ENCODE measurements at places on chromosomes 11 and 22.

DNA sequence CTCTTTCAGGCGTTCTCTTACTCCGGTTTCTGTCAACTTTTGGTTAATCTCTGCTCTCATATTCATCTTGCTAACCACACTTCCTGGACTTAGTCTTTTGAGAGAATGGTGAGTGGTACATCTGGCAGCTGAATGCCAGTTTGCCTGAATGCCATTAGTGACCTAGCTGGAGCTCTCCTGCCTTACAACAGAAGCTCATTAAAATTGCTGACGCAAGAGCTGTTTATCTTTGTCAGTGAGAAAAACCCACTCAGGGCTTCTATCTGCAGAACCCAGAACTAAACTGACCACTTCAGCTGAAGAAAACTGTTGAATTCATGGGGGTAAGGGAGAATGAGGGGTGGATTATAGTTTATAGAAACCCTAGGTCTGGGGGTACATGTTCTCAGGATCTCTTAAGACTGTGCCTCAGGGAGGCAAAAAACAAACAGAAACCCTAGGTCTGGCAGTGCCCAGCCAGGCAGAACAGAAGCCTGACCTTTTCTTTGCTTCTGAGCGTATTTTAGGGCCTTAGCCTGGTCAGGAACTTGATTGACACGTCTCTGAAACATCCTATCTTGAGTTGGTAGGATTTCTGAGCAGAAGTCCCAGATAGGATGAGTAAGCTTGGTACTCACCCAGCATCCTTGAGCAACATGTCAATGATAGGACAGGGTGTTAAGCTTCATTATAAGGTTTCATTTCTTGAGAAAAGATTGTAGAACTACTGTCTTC, 52.8 kb upstream of the YWHAH start:
- no peak for DNase-seq

- DNase-seq = no peak
These were observed 14.3 kb upstream of the RTN4RL2 start for GRCh38 chr11:57446055-57446454.

- no peak for DNase-seq
These were observed 16.9 kb upstream of the IPO7 start for GRCh38 chr11:9367551-9367950.

GRCh38 chr22:45823336-45823735, 151.7 kb downstream of the ATXN10 start:
- DNase-seq = no peak

GRCh38 chr11:94821439-94821838, 53.3 kb downstream of the AMOTL1 start:
- no peak for DNase-seq

GRCh38 chr11:116472651-116473050, 300.1 kb downstream of the BUD13 start:
- DNase-seq = no peak

GRCh38 chr11:21142007-21142406, 472.6 kb downstream of the NELL1 start:
- DNase-seq = no peak

- peak; percentile 57 for DNase-seq
These were observed 1.6 kb downstream of the MAML2 start for GRCh38 chr11:96341211-96342013.

DNA sequence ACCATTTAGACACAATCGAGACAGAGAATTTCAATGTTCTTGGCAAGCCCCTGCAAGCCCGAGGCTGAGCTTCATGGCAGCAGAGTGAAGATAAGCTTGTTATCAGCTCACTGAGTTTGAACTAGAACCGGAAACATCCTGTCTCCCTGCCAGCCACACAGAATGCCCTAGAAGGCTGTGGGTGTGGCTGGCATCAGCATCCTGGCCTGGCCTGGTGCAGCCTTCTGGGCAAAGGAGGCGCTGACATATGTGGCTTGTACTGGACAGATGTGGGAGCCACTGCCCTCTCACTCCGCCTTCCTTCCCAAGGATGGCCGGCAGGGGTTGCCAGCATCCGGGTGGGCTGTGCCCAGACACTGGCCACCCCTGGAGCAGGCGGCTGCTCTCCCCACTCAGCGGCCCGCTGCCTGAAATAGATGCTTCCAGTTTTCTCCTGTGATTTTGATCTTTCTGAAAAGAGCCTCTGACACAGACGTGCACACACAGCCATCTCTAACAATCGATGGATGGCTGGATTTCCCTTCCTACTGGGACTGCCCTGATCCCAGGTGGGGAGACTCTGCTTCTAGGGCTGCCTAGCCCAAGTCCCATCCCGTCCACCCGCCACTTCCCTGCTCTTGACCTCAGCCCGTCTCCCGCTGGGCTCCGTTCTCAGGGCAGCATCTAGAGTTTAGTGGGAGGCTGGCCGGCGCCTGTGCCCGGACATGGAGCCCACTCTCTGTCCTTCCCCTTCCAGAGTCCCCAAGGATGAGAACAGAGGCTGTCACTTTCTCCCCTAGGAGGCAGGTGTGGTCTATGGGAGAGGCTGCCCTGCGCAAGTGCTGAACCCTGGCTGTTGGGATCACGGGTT, 149.7 kb downstream of the CTTN start:
- DNase-seq = no peak

DNA sequence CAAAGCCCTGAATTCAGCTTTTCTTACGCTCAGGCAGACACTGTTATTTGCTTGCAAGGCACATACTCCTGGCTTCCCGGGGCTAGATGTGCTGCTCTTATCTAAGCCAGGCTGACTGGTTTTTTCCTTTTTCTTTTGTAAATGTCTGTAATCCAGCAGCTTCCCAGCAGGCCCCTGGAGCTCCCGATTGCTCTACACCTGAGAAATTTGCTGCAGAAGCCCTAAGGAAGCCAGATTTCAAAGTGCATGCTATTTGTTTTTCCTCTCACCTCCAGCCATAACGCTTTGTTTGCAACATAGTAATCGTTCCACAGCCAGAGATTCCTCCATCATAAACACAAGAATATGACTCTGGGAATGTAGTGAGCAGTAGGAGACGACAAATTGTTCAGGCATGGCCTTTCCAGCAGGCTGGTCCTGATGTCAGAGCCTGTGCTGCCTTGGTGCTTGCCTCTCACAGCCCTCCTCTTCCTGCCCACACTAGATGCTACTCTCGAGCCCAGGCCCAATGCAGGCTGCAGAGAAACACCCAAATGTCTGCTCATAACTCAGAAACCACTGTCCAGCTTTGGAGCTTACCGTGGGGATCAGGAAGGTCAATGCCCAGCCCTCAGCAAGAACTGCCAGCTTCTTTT, 54.7 kb upstream of the SLC6A5 start:
- DNase-seq = no peak

DNA sequence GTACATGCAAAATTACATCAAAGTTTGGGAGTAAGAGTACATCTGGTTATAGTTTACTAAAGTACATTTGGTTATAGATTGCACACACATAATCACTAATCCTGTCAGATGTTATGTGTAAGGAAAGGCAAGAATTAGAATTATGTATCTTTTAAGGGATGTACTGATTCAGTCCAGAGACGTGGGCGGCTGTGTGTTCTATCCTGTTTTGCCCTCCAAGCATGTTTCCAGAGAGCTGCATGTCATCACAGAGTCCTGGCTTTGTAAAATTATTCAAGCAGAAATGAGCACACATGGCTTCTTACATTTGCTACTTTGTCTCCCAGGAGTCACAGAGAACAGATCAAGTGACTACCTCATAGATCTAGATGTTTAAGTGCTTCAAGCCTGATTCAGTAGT, 33.2 kb upstream of the CEP126 start:
- DNase-seq = no peak

DNA sequence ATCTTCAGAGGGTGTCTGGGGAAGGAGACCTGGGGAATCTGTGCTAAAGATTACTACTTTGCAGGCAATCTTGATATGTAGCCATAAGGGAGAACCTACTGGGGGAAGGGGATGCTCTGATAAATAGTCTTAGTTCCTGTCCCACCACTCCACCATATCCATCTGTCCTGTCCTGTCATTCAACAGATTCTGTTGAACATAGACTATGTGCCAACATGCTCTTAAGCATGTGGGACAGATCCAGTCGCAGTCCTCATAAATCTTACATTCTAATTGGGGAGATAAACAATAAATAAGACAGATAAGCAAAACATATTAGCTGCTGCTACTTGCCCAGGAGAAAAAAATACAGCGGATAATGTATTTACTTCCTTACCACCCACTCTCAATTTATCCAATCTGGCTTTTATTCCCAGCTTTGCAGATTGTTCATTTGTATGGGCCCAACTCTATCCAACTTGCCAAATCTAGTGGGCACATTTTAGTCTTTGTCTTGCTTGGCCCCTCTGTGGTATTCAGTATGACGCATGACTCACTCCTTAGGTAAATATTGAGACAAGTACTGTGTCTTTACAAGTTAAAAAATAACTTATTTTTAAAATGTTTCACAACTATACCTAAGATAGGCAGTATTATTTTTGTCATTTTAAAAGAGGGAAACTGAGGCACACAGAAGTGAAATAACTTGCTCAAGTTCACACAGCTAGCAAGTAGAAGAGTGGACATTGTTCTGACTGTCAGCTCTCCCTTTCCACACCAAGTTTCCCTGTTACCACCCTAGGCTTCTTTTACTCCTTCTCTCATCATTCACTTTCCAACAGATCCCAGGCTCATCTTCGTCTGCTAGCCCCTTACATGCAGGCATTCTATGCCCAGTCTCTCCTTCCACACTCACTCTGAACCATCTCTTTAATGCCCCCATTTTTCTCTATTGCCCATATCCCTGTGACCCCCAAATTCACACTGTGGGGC, 133.6 kb upstream of the SESN3 start:
- no peak for DNase-seq
